ENCODE measurements at places on chromosomes 4 and X.

DNA sequence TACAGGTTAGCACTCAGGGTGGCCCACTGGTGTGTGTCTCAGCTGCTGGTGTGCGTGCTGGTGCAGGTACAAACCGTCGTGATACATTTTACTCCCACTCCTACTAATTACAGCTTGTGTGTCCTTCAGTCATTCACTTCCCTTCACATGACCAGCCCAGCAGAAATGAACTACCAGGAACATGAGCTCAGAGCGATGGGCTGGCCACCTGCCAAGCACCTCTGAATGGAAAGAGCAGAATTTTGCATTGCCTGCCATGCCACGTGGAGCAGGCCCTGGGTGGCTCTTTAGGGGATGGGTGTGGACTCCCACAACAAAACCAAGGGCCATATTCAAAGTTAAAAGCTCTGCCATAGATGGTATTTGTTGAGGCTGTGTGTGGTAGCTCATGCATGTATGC lies 58.9 kb upstream of the PGM2 start:
- DNase-seq = no peak

DNA sequence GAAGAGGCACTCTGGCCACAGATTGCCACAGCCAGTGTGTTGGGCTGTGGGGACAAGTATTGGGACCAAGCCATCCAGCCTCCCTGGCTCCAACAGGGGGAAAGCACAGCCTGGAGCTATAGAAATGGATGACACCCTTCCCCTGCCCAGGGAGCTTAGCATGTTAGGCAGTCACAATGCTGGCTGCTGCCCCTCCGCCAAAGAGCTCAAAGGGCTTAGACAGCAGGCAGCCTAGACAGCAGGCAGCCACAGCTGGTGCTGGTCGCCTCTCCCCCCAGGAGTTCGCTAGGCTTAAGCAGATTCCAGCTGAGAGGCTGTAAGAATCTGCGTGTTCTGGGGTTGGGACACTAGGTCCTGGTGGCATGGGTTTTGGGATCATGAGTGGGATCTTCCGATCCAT lies 94.5 kb upstream of the MXRA5 start:
- DNase-seq = no peak

DNA sequence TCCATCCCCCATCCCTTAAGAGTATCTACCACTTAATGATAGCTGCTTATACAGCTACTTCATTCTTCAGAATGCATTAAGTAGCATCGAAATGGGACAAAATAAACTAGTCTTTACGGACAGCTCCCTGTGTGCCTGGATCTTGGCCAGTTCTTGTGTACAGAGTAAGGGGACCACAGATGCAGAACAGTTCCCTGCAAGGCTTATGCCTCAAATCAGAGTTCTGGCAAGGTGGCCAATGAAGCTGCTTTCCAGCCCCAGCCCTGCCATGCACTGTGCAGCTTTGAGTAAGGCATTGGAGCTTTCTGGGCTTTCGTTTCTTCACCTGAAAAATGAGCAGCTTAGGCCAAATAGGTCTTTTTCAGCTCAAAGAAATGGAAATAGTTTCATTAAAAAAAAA lies 14.2 kb downstream of the CLNK start:
- DNase-seq = no peak

DNA sequence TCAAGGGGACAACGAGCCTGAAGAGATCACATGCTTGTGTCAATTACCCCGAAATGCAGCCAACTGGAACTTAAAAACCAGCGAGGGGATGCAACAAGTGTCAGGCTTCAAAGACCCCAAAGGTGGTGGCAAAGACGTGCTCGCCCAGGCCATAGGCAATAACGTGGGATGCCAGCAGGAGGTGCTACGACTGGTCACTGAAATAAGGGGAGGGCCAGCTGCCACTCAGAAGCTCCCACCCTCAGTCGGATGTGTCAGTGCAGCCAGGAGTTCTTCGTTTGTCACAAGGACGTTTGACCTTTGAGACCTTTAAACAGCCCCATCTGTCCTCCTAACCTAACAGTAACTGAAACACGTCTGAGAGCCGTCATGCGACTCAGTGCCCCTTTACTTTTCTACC lies 556.8 kb upstream of the PCDH10 start:
- DNase-seq = no peak

DNA sequence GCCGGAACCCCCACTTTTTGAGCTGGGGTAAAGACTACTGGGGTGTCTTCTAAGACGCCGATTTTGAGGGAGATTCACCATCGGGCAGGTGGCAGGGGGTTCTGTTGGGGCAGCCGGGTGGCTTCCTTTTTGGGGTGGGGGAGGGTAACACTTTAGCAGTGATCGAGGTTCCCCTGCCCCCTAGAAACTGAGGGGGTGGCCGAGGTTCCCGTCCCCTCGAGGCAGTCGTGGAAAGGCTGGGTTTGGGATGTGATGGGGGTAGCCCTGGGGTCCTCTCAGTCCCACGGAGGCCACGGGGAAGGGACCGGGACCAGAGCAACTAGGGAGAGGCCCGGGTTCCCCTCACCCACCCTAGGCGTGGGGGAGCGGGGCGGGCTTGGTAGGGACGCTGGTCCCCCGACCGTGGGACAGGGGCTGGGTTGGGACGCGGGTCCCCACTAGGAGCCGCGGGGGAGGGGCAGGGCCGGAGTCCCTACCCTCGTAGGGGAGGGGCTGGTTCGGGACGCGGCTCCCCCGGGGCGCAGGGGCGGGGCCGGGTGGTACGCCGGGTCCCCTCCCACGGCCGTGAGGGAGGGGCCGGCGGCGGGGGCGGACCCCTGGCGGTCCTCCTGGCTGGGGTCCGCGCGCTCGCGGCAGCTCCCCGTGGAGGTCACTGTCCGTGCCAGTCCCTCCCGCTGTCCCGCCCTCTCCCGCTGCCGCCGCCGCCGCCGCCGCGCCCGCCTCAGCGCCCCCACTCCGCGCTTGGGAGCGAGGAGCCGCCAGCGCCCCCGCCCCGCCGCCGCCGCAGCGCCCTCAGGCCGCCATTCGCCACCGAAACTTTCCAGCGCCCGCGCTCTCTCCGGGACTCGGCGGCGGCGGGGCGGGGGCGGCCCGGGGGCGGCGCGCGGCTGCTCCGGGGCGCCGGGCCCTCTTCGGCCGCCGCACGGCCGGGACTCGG lies at the start of gene TBL1X:
Gene TBL1X, plus strand, starts transcription at position 624 of the 937 bp plus-strand sequence. CDS start 188,529 bp downstream, outside the sequence.
- peak; percentile 43 for DNase-seq

- DNase-seq = no peak
These were observed 415.8 kb downstream of the STIM2 start for GRCh38 chr4:27276307-27277073.

- no peak for DNase-seq
These were observed 249.9 kb downstream of the HNRNPD start for GRCh38 chr4:82123934-82124333.
